ENCODE measurements at places on chromosomes 4 and X.

- DNase-seq: no peak
These were observed 63.8 kb downstream of the SLITRK2 start for GRCh38 chrX:145881175-145881995.

- no peak for DNase-seq
These were observed 159.4 kb downstream of the TRAM1L1 start for GRCh38 chr4:116925900-116926457.

DNA sequence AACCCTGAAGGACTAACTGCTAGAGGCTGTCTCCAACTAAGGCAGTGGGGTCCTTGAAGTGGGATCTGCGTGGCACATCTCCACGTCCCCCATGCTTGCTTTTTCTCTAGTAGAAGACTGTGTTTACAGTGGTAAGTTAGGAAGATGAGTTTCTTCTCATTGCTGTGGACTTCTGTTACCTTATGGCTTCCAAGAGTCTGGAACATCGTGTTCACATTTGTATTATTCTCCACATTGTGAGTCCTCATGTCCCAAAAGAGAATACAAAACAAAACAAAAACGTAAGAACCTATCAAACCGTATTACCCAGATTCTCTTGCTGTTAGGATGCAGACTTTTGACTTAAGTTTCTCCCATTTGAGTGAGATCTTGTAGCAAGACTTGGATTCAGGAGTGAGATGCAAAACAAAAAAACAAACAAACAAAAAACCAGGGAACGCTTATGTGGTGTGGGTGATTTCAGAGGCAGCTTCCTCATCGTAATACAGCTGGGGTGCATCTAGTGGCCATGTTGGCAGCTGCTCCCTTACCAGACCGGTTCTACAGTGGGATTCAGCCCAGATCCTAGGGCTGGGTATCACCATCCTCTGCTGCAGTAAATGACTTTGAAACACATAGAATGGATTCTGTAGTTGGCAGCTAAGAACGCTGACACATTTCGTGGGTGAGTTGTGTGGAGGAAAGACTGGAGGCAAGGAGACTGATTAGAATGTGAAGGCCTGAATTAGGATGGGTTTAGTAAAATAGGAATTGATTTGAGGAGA is 41.3 kb downstream of the TMEM131L start:
- no peak for DNase-seq

DNA sequence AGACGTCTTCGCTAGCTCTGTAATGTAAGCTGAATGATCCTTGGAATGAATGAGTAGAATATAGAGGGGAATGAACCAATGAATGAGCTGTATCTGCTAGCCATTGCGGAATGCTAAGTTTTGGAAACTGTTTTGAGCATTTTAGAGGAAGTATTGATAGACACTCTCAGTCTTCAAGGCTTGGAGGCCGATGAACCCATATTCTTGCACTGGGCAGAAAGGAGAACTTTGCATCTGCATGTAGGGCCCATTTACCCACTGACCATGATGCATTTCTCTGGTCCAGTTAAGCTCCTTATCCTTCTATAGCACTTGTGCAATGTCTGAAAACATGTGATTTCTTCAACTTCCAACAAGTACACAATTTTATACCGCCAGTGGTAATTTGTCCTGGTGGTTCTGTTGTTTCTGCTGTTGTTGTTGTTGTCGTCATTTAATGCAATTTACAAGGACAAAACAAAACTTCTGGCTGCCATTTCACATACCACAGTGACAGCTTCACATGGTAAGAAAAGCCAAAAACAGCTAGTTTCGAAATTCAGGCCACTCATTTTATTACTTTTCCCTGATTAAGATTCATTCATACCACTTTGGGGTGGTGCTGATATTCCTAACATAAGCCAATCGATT is 85.0 kb upstream of the MTM1 start:
- no peak for DNase-seq

DNA sequence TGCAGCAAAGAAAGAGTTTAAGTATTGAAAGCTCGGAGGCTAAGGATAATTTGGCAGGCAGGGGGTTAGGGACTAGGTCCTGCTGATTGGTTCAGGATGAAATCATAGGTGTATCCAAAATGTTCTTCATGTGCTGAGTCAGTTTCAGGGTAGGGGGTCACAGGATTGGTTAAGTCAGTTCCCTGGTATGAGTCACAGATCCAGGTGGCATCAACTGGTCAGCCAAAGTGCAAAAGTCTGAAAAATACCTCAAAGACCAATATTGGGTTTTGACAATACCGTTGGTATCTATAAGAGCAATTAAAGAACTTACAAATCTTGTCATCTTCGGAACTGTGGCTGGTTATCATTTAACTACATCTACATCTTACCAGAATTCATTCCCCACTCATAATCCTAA is 25.6 kb upstream of the PRDM8 start:
- no peak for DNase-seq

DNA sequence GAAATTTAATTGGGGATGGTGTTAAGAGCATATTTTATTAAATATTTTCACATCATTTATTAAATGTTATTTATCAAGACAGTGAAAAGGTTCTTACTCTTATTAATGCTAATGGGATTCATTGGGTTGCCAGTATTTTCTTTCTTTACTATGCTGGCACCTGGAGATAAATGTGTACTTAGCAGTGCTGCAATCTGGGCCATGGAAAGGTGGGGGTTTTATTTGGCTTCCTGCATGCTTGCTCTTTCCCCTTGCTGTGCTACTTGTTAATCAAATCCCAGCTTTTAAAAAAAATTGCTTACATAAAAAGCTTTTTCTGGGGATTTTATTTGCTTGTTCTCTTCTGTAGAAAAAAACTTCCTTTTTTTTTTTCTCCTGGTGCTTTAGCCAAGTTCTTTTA is 48.3 kb downstream of the ZAR1 start:
- DNase-seq: no peak

GRCh38 chrX:107747596-107748161 is 27.9 kb downstream of the TSC22D3 start:
- no peak for DNase-seq

DNA sequence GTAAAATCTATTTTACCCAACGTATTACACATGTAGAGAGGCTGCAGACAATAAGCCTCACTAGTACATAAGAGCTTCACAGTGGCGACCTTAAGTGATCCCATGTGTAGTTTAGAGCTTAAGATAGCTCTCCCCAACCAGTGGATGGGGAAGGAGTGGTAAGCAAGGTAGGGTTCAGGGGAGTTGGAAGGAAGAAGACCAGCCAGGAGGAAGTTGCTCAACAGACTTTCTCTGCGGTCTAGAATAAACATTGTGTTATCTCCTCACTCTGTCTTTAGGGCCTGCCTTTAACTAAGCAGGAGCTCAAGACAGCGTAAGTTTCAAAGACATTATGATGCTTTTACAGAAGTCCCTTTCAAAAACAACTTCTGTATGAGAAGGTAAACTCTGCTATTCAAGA is 16.8 kb downstream of the MEPE start:
- no peak for DNase-seq

- DNase-seq: peak; percentile 69
These were observed at the start of gene CTBP1 for GRCh38 chr4:1248245-1249147. Gene CTBP1, minus strand, starts transcription at chr4:1249130. Its CDS starts 7,799 bp downstream, at chr4:1241331.

GRCh38 chrX:118554511-118554910 is 58.9 kb downstream of the DOCK11 start:
- no peak for DNase-seq

DNA sequence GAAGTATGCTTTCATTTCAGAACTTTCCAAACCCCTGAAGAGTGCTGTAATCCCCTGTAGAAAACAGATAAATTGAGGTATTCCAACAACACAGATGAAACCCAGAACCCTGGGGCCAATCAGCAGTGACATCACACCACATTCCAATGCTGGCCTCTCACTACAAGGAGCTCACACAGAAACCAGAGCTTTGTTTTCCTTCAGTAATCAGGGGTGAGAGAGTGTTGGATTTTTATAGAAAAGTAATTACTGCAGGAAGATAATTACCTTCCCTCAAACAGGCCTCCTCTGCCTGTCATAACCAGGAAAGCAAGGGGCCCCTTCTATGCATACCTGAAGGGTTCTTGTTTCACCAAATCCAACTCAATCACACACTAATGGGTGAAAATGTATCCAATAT is 246.2 kb downstream of the SCFD2 start:
- no peak for DNase-seq

DNA sequence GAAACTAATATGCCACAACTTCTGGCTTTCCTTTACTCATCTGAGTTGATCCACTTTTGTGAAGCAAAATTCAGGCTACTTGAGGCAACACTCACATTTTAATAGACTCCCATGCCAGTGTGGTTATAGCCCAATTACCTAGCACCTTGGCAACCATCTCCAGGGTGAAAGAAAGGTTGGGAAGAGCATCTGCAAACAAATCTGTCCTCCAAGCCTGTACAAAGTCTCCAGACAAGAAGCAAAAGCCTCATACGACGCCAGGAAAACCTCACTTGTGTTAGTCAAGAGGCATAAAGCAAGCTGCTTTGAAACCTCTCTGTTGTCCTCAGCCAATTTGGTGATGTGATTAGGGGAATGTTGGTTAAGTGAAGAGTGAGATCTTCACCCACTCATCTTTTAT is 246.6 kb downstream of the THOC2 start:
- DNase-seq: no peak

DNA sequence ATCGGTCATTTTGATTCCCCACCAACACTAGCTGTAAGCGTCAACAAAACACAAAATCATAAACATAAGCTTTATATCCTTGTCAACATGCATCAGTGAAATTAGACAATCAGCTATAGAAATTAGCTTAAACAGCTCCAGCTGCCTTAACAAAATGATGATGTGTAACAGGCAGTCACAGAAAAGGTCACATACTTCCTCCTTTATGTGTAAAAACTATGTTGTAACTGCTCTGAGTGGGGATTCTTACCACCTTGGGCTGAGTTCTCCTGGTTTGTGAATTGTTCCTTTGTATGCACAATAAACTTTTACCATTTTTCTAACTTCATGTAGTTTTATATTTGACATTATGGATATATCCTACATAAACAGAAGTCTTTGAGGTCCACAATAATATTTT is 73.9 kb upstream of the MAP9 start:
- no peak for DNase-seq

GRCh38 chr4:19983072-19983471 is 268.6 kb upstream of the SLIT2 start:
- DNase-seq: no peak

DNA sequence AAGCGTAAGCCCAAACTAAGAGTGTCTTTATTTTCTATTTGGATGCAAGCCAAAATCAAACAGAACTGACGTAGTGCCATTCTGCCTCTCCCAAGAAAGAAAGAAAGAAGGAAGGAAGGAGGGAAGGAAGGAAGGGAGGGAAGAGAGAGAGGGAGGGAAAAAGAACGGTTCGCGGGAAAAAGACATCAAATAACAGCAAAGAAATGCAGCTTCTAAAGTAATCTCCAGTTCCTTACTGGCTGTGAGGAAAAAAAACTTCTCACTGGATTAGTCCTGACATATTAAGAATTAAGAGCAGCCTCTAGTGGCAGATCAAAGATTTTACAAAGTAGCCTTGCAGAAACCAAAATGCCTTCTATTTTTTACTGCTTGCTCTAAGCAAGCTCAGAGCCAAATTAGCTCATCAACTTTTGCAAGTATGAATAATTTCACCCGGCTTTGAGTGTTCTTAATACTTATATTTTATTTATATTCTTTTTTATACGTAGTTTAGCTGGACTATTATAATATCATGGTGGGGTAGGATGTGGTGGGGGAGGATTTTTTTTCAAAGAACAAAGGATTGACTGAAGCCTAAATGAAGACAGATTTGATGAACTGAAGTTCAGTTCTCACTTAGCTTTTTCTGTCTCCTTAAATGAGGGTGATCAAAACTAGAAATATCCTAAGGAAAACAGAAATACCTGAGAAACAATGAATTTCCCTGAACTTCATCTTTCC is 36.6 kb downstream of the PITX2 start:
- DNase-seq: no peak

DNA sequence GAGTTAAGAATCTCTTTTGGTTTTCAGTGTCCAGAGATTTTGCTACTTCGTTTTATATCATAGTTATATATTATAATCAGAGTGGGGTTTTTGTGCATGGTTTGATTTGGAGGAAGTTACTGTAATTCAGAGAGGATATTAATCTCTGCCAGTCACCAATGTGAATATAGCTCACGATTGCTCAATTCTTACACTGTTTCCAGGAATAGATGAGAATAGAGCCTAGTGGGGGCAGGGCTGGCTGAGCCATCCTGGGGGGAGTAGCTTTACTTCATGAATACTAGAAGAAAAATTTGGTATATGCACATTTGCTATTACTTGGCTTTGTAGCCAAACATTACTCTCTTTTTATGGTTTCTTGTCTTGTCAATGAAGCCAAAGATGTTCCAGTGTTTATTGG is 60.9 kb upstream of the TRPC3 start:
- no peak for DNase-seq

- no peak for DNase-seq
These were observed 142.8 kb downstream of the PJA1 start for GRCh38 chrX:69022430-69022829.

DNA sequence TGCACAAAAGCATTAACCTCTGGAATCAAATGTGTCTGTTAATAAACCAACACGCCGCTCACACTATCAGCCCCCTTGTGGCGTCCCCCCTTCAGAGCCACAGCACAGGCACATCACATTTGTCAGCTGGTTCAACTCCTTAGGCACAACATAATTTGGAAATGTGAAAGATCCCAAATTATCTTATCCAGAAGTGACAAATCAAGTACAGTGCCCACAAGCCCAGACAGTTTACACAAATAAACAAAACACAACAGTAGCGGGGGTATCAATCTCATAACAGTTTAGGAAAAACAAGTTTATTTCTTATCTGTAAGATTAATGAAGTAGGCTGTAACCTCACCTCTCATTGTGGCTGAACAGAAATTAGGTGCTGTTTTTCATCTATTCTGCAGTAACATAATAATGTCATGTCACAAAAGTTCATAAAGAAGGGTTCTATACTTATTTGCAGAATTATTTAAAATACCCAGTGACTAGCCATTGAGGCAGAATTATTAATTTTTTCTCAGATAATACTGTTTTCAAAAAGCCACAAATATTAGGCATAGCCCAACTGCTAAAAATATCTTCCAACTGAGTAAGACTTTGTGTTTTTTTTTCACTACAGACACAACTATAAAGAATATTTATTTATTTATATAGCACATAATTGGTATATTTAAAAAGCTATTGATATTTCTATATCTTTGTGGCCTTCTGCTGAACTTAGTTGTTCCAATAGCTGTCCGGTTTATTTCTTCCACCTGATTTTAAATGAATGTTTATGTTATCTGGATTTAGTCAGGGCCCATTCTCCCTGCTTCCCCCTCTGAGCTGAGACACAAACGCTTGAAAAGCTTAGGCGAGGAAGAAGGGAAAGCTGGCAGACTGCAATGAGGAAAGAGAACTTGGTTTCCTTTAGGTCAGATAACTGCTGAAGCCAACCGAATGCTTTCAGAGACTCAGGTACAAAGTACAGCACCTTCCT is 214.7 kb downstream of the QDPR start:
- no peak for DNase-seq

DNA sequence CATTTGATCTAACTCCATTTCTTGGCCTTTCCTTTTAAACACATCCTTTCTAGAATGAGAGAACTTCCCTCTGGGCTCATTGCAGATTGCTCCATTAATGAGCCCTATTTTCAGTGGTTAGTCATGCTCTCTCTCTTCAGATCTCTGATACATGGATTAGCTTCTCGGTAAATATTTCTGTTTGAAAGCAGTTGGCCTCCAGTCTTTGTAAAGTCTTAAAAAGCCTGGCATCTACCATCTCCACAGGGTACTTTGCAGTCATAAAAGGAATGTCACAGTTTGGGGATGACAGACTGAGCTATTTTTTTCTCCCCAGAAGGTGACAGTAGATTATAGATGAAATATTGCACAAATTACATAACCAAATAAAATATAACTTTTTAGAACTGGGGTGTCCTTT is 72.7 kb downstream of the UNC5C start:
- no peak for DNase-seq
